ENCODE measurements at places on chromosomes 6 and 20.
A peak's percentile ranks its signal among the peaks of the same experiment; 100 is the strongest.

- peak; percentile 84 for DNase-seq
Measured at GRCh38 chr6:29553268-29554057, 6.1 kb downstream of the UBD start.

DNA sequence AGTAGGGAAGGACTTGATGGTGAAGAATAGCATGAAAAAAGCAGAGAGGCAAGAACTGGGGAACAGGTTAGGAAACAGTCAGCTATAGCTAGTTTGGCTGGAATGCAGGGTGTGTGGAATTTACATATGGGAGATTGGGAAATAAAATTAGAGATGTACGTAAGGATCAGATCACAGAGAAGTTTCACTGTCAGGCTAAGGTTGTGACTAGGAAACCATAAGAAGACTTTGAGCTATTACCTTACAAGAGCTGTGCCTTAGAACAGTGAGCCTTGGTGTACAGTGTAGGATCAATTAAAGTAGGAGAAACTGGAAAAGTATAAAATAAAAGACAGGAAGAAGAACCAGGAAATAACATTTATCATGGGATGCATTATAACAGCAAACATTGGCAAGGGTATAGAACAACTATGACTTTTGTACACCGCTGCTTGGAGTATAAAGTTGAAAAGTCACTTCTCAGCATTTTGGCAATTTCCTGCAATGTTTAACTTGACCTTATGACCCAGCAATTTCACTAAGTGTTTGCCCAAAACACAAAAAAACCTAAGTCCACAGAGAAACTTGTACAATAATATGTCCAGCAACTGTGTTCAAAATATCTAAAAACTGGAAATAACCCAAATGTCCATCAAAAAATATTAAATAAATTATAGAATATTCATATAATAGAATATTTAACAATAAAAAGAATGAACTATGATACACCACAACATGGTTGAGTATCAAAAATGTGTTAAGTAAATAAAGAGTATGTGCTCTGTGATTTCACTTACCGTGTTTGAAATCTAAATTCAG lies 31.2 kb upstream of the SPTLC3 start:
- no peak for DNase-seq

GRCh38 chr6:13302751-13303667 lies 25.3 kb downstream of the TBC1D7 start:
- no peak for DNase-seq

- no peak for DNase-seq
Measured at GRCh38 chr20:1396264-1396663, 3.4 kb upstream of the FKBP1A start.

GRCh38 chr6:55943329-55943728 lies 67.9 kb upstream of the BMP5 start:
- DNase-seq: no peak

Measured in WTC11 (cell line).